ENCODE measurements at places on chromosomes 6 and 20.

GRCh38 chr6:122408702-122409458 is 9.4 kb downstream of the HSF2 start:
- no peak for DNase-seq

GRCh38 chr6:73929405-73929804 is 233.4 kb downstream of the CD109 start:
- DNase-seq: no peak

GRCh38 chr6:100023798-100024197 is 29.8 kb upstream of the MCHR2 start:
- DNase-seq: no peak

- peak; percentile 82 for DNase-seq
Measured at GRCh38 chr6:93040375-93040774, 379.0 kb downstream of the EPHA7 start.

GRCh38 chr20:34491226-34491931 is 24.8 kb upstream of the DYNLRB1 start:
- no peak for DNase-seq

- DNase-seq: no peak
Measured at GRCh38 chr20:36125097-36125496, 29.4 kb upstream of the EPB41L1 start.
